Peyer's patch (tissue), 4 donors: ENCODE measurements at places on chromosomes 5 and 9.
A peak's percentile ranks its signal among the peaks of the same experiment; 100 is the strongest.

- no peak for DNase-seq
These were observed 46.1 kb upstream of the ASS1 start for GRCh38 chr9:130398487-130399240.

GRCh38 chr9:108052431-108053080 lies 563.0 kb upstream of the KLF4 start:
- DNase-seq, result no peak

DNA sequence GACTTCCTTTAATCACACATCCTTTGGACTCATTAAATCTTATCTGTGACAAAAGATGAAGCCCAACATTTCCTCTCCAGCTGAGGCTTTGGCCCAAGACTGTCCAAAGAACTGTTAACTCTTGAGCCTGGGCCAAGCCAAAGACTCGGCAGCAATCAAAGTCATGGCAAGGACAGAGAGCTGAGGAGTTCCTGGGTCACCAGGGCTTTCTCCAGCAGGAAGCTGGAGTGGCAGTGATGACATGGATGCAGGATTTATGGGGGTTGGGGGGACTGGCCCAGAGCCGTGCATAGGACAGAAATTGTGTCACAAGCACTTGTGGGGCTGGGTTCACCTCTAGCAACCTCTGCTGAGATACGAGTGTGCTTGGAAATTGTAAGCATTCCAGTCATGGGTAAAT lies 440.3 kb downstream of the PLK2 start:
- DNase-seq, result no peak

GRCh38 chr5:122947772-122948171 lies 88.8 kb downstream of the PPIC start:
- no peak for DNase-seq

DNA sequence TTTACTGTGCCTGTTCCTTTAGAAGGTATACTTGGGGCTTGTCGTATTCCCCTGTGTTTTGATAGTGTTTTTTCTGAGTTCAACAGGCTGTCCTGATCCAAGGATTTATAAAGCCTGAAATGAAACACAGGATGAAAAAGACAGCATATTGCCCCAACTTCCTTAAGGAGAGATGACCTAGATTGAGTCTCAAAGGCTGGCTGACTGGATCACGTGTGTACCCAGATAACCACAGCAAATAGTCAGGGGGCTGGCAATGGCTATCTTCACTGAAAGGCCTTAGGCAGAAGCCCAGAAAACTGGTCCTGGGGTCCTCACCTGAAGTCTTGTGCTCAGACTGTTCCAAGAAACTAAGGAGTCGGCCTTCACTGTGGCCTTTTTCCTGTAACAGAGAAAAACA lies 7.7 kb upstream of the HK3 start:
- no peak for DNase-seq

- DNase-seq, result no peak
These were observed 24.8 kb upstream of the TLR4 start for GRCh38 chr9:117679416-117679815.

- no peak for DNase-seq
These were observed 102.2 kb downstream of the MAP1B start for GRCh38 chr5:72209147-72210115.

DNA sequence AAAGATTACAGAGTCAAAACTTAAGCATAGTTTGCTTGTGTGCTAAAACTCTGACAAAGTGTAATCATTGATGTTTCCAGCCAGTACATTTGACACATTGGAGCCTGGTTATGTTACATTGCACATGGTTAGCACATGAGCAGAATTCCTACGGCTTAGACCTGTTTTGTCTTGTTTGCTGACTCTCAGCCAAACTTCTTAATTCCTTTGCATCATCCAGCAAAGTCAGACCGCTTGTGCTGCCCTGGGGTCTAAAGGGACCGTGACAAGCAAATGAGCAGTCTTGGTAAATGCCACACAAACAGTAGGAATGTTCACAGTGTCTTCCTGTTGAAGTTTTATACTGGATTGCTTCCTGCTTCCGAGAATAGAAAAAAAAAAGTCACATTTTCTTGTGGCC lies 72.0 kb upstream of the ENTREP1 start:
- no peak for DNase-seq

GRCh38 chr9:113808391-113809358 lies 67.4 kb upstream of the ZNF618 start:
- DNase-seq, result no peak

DNA sequence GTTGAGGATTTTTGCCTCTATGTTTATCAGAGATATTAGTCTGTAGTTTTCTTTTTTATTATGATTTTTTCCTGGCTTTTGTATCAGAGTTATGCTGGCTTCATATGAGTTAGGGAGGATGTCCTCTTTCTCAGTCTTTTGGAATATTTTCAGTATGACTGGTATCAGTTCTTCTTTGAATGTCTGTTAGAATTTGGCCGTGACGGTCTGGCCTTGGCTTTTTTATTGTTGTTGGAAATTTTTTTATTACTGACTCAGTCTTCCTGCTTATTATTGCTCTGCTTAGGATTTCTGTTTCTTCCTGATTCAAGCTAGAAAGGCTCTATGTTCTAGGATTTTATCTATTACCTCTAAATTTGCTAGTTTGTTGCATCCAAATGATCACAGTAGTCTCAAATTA lies 421.9 kb downstream of the CDH10 start:
- DNase-seq, result no peak

DNA sequence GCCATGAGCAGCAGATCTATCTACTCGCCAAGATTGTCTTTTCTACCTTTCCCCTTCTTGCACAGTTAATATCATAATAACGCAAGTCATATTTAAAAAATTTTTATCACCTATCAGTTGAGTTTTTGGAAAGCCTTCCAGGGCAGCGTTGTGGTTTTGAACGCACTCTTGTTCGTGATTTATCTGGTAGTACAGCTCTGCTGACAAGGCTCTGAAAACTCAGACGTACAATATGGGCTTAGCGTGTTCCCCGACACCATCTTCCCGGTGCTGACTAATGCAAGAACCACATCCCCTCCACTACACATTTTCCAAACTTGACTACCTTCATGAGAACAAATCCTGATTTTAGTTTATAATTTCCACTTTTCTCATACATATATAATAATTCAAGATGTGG lies 1.6 kb upstream of the NFIL3 start:
- no peak for DNase-seq

GRCh38 chr5:163089230-163089629 lies 348.2 kb upstream of the CCNG1 start:
- no peak for DNase-seq

GRCh38 chr5:130514984-130515690 lies 610.9 kb downstream of the CHSY3 start:
- DNase-seq, result no peak

DNA sequence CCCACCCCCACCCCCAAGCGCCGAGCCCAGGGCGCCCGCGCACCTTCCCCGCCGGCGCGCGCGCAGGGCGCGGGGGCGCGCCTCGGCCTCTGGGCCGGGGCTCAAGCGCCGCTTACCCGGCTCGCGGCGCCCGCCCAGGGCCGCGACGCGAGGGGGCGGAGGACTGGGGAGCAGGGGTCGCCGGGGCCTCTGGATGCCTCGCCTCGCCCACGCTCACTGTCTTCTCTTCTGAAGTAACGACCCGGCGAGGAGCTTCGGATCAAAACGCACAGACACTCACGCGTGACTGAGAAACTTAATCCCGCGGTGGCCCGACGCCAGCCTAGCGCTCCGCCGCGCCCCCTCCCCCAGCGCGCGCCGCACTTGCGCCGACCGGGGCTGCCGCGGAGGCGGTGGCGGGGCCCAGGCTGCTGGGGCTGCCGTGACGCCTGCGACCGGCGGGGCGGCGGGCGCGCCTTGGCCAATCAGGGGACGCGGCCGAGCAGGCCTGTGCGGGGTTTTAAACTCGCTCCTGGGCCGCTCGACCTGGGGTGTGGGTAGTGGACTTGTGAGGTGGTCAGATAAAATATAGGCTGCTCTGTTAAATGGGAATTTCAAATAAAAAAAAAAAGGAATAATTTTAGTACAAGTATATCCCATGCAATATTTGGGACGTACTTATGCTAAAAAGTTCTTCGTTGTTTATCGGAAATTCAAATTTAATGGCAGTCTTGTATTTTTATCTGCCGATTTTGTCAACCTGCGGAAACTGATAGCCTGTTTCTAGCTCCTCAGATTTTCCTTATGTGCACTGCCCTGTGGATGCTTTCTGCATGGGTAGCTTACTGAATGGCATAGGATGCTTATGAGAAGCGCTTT lies at the start of gene MPDZ:
TSS of gene MPDZ (minus strand) at position 409 of the 858 bp plus-strand sequence. CDS start 29,377 bp downstream, outside the sequence.
- DNase-seq, result peak; percentile 55

DNA sequence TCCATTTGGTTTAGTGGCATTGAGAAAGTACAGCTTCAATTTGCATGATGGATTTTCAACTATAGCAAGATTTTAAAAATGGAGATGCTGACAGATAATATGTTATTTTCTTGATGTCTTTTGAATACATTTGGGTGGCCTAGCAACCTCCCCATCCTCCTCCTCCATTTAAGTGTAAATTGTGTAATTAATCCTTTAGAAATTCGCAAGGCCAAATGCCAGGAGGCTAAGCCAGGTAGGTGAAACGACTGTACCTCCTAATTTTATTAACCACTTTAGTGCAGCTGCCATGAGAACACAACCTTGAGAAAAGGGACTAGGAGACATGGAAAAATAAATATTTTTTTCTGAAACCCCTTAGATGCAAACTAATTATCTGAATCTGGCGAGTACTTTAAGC lies 248.8 kb downstream of the MRPS30 start:
- no peak for DNase-seq

GRCh38 chr5:55234121-55234700 lies 803 bp upstream of the CCNO start:
- DNase-seq, result no peak

DNA sequence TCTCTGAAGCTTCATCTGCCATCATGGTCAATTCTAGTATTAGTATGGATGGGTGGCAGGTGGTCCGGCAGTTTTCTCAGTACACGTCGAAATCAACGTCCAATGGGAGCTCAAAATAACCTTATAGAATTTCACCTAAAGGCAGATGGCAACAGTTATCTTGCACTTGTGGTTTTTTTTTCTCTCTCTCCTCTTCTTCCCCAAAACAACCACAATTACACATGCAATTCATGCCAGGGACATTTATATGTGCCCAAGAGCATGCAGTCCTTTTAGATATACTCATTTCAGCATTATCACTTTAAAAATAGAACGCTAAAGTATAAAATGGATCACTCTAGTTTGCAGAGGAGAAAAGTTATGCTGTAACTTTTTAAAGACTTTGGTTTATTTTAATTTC lies 1428.9 kb upstream of the WWC1 start:
- no peak for DNase-seq

DNA sequence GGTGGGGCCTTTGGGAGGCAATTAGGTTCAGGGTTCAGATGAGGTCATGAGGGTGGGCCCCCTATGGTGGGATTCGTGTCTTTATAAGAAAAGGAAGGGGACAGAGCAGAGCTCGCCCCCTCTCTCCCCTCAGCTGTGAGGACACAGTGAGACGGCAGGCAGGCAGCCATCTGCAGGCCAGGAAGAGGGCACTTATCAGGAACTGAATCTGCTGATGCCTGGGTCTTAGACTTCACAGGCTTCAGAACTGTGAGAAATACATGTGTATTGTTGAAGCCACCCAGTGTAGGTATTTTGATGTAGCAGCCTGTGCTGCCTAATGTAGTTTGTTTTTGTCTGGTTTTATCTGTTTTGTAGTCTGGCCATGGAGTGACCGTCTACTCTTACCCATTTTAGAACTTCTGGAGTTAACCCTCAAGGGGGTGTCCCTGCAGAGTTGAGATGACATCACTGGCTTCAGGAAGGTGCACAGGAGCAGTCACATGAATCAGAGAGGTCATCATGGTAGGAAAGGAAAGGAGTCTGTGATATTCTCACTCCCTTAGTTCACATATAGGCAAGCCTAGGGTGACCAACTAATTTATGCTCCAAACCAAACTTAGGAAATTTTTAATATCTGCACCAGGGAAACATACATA lies 71.0 kb downstream of the LRRC70 start:
- no peak for DNase-seq

GRCh38 chr9:22332202-22332601 lies 114.4 kb upstream of the DMRTA1 start:
- no peak for DNase-seq

GRCh38 chr5:41349846-41350245 lies 136.5 kb upstream of the C6 start:
- DNase-seq, result no peak
